ENCODE measurements at places on chromosomes 16 and 17. TPM values are rescaled to one million over a fixed set of nuclear protein-coding genes. Genes with fewer than 3 reads are reported as not detected.

PIRT gene
- not detected for polyA plus RNA-seq

TLCD2 gene
- polyA plus RNA-seq = 0.72 TPM

SLFN12L gene
- polyA plus RNA-seq = not detected

DNA sequence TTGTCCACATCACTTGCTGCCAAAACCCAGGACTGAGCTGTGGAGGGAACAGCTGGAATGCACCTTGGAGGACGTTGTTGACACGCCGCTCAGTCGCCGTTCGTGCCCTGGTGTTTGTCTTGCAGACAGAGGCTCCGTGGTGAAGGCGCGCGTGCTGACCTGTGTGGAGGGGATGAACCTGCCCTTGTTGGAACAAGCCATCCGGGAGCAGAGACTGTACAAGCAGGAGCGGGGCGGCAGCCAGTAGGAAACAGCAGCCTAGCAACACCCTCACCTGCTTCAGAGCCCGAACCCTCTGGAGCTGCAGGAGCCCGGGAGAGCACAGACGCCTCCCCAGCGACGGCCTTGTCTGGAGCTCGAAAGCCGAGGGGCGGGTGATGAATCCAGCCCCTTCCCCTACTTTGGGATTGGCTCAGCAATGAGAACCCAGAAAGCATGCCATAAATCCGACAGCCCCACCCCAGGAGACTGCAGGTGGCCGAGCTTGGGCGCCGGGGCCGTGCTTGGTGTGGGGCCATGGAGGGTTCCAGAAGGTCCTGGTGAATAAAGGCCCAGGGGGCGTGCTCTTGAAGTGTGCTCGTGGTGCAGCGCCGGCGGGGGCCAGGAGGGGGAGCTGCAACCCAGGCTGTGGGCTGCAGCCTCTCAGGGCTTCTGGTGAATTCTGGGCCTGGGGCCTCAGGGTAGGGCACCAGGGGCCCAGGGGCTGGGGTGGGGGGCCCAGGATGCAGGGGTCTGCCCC is 470 bp upstream of the CDK3 start:
- H3K36me3 ChIP-seq = no peaks in the 10 kb centered on the region
- peak; percentile 40 for DNase-seq
- peaks cover 3% of the 10 kb centered on the region for H3K4me1 ChIP-seq
- no peak overlapping the region for H3K4me3 ChIP-seq

- H3K36me3 ChIP-seq = no peaks in the 10 kb centered on the region
- H3K27me3 ChIP-seq = no peaks in the 10 kb centered on the region
- no peaks in the 10 kb centered on the region for H3K4me1 ChIP-seq
These were observed 31.0 kb downstream of the SOX9 start for GRCh38 chr17:72151565-72152386.

RAB11FIP4 gene
- polyA plus RNA-seq = 0.32 TPM

PALB2 gene
- 4.1 TPM for polyA plus RNA-seq

ADAD2 gene
- polyA plus RNA-seq = 0.10 TPM

DNA sequence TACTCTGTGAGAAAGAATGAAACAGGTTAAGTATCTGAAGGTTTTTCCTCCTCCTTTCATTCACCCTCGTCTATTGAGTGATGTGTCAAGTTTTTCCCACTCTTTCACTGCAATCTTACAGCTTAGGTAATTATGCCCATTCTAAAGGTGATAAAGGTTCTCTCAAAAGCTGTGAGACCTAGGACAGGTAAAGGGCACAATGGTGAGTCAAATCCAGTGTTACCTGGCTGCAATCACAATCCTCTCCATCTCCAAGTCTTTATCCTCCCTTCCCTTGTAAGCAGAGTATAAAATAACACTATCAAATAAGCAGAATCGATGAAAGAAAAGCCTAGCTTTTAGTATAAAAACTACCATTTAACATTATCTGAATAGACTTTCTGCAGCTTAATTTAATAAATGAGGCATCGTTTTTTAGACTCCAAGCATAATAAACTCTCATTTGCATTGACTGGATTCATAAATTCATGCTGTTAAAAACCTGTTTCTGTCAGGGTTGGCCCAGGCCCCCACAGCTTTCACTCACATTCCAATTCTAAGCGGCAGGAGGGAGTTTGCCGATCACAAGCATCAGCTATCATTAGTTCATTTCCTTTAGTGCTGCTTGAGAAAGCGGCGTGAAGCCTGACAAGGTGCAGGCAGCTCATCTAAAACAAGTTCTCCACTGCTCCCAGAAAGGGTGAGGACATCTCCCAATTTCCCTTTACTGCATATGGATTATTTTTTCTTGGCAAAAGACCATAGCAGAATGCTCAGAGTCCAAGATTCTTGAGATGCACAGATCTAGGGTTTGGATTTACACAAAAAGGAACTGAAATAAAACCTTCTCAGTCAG is 67.8 kb downstream of the CDH8 start:
- no peaks in the 10 kb centered on the region for H3K4me1 ChIP-seq
- DNase-seq = no peak
- H3K36me3 ChIP-seq = no peaks in the 10 kb centered on the region
- no peak overlapping the region for H3K4me3 ChIP-seq

RAB26 gene
- 2.0 TPM for polyA plus RNA-seq

GRCh38 chr16:373020-373598 is 2.8 kb upstream of the MRPL28 start:
- no peak overlapping the region for H3K27ac ChIP-seq
- H3K27me3 ChIP-seq = no peaks in the 10 kb centered on the region
- peaks cover 8% of the 10 kb centered on the region for H3K4me1 ChIP-seq

DNA sequence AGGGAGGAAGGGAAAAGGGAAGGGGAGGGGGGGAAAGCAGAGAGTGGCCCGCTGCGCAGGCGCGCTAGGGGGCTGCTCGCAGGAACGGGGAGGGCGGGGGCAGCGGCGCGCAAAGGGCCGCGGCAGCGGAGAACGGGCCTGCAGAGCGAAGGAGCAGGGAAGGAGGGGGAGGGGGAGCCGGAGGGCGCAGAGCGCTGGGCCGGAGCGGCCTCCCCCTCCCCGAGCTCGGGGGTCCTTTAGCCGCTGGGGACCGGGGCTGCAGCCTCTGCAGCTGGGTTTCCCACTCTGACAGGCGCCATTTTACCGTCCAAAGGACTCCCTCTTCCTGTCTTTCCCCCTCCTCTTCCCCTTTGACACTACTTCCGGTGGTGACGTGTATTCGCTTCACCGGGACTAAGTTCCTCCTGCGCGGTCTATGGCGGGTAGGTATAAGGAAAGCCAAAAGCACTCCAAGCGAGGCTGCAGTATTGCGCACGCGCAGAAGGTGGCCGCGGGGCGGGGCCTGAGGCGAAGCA is at the start of gene CTDNEP1:
CTDNEP1 (minus strand) TSS at position 74 of the 515 bp plus-strand sequence. CDS start 438 bp downstream, outside the sequence.
- H3K27ac ChIP-seq = peak within 1 kb of the TSS; percentile 95
- peaks cover 13% of the 10 kb centered on the region for H3K36me3 ChIP-seq
- H3K4me1 ChIP-seq = peaks cover 23% of the 10 kb centered on the region
- DNase-seq = no peak
- H3K27me3 ChIP-seq = no peaks in the 10 kb centered on the region

DNA sequence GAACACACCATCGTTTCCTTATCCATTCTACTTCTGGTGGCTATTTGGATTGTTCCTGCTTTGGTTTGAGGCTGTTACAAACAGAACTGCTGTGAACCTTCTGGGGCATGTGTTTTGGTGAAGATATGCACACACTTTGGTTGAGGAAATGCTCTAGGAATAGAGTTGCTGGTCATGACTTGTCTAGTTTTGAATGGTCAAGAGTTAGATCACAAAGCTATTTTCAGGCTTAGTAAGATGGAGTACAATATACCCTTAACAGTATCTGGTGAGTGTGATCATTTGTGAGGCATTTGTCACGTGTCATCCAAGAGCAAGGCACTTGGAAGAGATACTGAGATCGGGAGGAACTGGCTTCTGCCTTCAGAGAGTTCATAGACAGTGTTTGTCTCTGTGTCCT is 47.0 kb upstream of the CACNG5 start:
- H3K4me3 ChIP-seq = no peak overlapping the region
- no peak for DNase-seq
- H3K36me3 ChIP-seq = peaks cover 3% of the 10 kb centered on the region

GRCh38 chr16:88007321-88007731 is 56.1 kb downstream of the BANP start:
- H3K4me3 ChIP-seq = no peak overlapping the region
- no peaks in the 10 kb centered on the region for H3K36me3 ChIP-seq
- no peaks in the 10 kb centered on the region for H3K27me3 ChIP-seq
- peak; percentile 31 for DNase-seq
- peak overlapping the region; percentile 12 for H3K27ac ChIP-seq
- H3K4me1 ChIP-seq = no peaks in the 10 kb centered on the region

GRCh38 chr16:51129105-51129504 is 22.0 kb downstream of the SALL1 start:
- H3K4me3 ChIP-seq = no peak overlapping the region
- no peaks in the 10 kb centered on the region for H3K27me3 ChIP-seq
- no peaks in the 10 kb centered on the region for H3K36me3 ChIP-seq
- no peak overlapping the region for H3K27ac ChIP-seq
- DNase-seq = no peak

KRT12 gene
- polyA plus RNA-seq = not detected
